ENCODE measurements at places on chromosomes 1 and 21.

DNA sequence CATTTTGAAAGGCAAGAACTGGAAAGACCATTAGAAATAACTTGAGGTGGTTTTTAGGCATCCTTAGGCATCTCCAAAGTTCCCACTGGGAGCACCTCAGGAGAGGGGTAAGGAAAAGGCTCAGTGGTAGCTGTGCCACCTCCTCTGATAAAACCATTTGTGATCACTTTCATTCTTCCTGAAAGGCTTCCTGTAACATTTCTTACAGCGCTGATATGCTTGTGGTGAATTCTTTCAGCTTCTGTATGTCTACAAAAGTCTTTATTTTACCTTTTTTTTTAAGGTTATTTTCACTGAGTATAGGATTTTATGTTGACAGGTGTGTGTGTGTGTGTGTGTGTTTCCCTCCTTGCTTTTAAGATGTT, 54.8 kb downstream of the VANGL2 start:
- no peak for DNase-seq

DNA sequence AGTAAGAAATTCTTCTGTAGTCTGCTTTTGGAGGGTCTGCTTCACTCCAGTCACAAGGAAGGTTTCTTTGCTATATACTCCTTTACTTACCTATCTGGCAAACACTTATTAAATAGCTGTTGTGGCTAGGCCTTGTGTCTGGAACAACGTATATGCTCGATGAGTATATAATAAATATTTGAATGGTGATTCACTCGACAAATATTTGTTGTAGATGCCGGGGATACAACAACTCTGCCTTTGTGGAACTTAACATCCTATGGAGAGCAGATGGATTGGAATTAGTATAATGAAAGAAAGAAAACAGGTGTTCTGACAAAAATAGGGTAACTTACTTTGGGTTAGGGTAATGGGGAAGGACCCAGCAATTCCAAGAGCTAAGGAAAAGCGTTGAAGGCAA, 31.1 kb downstream of the KPNA6 start:
- DNase-seq: no peak

- no peak for DNase-seq
Measured at GRCh38 chr21:39004634-39005501, 178.4 kb downstream of the PSMG1 start.

DNA sequence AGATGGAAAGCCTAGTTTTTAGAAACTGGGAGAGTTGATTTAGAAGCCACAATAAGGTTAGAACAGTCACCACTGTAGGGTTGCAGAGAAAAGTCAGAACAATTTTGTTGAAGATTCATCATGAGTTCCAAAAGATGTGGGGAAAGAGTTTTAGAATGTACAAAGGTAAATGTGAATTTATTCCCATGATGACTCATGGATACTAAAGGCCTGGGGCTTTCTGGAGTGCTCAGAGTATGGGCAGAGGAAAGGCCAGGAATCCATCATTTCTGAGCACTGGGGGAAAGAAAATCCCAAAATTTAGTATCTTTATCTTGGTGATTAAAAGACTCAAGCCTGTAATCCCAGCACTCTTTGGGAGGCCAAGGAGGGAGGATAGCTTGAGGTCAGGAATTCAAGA, 17.8 kb downstream of the YBX1 start:
- DNase-seq: no peak

- DNase-seq: no peak
Measured at GRCh38 chr1:15932612-15933011, 43.3 kb downstream of the ZBTB17 start.

GRCh38 chr1:162966613-162967012, 102.5 kb upstream of the RGS4 start:
- DNase-seq: no peak

GRCh38 chr1:178055779-178056471, 38.0 kb upstream of the RASAL2 start:
- no peak for DNase-seq

DNA sequence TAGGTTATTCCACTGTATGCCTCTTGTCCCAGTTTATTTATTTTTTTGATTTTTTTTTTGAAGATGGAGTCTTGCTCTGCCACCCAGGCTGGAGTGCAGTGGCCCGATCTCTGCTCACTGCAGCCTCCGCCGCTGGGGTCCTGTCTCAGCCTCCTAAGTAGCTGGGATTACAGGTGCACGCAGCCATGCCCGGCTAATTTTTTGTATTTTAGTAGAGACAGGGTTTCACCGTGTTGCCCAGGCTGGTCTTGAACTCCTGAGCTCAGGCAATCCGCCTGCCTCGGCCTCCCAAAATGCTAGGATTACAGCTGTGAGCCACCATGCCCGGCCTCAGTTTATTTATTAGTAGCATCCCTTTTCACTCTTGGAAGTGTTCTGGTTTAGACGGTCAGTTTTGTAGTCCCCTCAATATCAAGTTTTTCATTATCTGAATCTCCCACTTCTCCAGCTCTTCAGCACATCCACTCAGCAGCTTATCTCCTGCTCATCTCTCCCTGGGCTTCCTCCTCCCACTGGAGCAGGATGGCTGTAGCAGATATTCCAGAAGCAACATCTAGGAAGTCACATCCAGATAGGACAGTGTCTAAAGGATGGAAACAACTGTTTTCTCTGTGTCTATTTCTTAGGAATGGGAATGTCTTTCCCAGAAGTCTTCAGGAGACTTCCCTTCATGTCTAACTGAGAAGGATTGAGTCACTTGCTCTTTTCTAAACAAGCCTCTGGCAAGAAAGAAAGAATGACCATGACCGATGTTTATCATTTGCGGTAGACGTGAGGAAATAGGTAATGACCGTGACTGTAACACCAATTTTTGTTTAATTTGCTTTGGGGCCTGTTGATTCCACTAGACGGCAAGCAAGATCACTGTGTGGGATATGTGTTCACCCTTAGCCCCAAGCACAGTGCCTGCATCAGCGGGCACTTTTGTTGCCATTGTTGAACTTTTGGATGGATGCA, 14.4 kb downstream of the CCDC190 start:
- no peak for DNase-seq

GRCh38 chr1:211609120-211610024, 30.4 kb upstream of the SLC30A1 start:
- DNase-seq: no peak

DNA sequence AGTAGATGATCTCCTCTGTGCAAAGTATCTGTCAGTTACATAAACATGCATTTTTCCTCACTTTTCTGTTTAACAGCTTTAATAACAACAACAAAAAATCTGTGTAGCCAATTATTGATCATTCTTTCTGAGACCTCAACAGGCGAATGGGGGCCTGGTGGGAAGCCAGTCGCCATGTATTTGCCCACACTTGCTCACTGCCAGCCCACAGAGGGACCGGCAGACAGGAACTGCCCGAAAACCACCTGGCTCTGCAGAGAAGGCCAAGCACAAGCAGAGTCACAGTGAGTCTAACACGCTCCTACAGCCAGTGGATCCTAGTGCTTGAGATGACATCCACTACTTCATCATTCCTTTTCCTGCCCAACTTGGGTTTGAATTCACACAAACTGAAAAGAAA, 56.1 kb downstream of the NPHP4 start:
- no peak for DNase-seq

GRCh38 chr1:61926597-61926996, 184.3 kb downstream of the PATJ start:
- no peak for DNase-seq

- DNase-seq: no peak
Measured at GRCh38 chr1:32197837-32198236, 2.6 kb upstream of the CCDC28B start.

GRCh38 chr1:156122519-156123355, 8.2 kb downstream of the LMNA start:
- no peak for DNase-seq

All from nephron progenitor cell (in vitro differentiated cells).